NCI-H510A treated with DMSO at 0.1 percent for 48 hours (cell line): ENCODE measurements at places on chromosomes 12 and 14.

DNA sequence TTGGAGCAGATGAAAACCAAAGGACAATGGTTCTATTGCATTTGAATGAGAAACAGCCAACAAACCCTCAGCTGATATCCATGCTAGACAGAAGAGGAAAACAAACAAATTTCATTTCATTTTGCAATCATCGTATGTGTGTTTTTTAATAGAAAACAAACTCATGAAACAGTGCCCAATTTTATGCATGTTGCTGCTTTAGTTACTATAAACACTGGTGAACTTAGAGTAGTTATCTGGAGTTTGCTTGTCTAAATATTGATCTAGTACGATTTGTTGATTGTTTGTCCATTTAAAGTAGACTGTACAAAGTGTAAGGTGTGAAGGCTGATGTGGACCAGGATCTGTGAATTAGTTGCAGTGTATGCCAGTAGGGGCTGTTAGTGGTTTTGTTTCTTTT is 166.6 kb downstream of the KITLG start:
- DNase-seq, result no peak

GRCh38 chr12:75971253-75971652 is 60.3 kb downstream of the PHLDA1 start:
- DNase-seq, result no peak

DNA sequence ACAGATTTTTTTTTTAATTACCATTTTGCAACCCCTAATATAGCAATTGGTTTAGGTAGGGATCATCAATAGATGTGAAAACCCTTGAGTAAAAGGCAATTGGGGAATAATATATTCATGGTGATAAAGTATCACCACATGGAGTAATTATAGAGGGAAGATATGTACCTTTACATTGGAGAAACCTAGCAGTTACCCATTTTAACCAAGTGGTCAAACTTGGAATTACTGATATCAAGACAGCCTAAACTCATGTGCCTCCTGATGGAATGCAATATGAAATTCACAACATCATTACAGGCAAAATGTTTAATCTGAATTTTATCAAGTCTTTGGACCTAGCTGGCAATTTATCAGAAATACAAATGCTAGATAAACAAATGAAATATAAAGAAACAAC is 6.7 kb upstream of the SLC10A1 start:
- DNase-seq, result no peak

DNA sequence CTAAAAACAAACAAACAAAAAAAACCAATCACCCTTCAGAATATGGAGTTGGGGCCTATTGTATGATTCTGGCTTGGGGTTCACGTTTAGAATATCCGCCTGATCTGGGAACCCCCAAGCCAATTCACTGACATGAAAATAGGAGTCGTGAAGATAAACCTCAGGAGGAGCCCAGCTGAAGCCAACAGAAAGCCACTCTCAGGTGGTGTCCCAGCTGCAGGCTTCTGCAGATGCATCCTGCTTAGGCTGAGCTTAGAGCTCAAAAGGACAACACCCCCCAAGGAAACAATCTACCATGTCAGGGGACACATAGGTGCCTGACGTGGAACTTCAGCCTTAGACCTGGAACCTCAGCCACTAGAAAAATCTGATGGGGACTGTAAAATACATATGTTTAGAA is 51.9 kb downstream of the SYNE3 start:
- no peak for DNase-seq

DNA sequence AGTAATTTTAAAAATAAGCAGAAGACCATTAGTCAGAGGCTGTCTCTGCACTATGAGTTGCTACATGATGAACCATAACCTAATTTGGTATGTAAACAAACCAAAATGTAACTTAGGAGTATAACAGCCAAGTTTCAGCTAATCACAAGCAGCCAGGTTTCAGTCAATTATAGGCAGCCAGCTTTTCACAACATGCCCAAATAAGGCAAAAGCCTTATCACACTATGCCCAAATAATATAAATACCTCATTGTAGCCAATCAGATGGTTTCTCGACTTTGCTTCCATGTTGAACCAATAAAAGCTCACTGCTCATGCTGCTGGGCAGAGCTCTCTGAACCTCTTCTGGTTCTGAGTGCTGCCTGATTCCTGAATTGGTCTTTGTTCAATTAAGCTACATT is 38.6 kb downstream of the GARIN6 start:
- DNase-seq, result no peak

DNA sequence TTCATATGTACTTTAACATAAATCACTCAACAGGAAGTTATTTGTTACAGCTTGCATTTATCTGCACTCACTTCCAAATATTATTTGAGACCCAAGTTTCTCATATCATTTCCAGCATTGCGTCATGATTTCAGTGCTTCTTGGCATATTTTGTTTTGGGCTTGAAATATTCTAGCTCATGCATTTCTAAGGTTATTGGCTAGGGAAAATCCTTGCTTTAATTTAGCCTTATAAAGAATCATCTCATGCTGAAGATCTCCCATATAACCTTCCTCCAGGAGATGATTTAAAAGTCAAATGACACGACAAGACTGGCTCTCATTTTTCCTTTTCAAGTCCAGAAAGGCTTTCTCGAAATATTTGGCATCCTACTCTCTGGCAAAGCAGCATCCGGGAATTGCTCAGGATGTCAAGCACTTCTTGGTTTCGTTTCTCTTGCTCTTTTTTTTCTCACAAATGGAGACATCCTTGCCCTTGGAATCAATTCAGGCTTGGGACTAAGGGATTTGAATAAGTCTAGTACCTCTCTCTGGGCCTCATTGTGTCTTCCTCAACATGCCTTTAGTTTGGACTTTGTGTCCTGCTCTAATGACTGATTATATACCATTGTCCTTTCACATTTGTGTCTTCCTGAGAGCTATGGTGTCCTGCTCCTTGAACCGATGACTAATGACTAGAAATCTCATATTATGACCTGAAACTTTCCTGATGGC is 295.0 kb downstream of the RMST start:
- DNase-seq, result no peak

- no peak for DNase-seq
Measured at GRCh38 chr12:14280921-14281320, 84.6 kb upstream of the ATF7IP start.

GRCh38 chr14:90280096-90280495 is 23.7 kb downstream of the PSMC1 start:
- no peak for DNase-seq

- DNase-seq, result no peak
Measured at GRCh38 chr14:70919774-70920173, 12.5 kb downstream of the PCNX1 start.

- DNase-seq, result no peak
Measured at GRCh38 chr12:96228566-96229248, 34.5 kb downstream of the ELK3 start.

GRCh38 chr12:112855375-112855774 is 51.4 kb upstream of the OAS1 start:
- peak; percentile 35 for DNase-seq

- peak; percentile 82 for DNase-seq
Measured at GRCh38 chr12:1583421-1584078, 10.8 kb downstream of the FBXL14 start.

DNA sequence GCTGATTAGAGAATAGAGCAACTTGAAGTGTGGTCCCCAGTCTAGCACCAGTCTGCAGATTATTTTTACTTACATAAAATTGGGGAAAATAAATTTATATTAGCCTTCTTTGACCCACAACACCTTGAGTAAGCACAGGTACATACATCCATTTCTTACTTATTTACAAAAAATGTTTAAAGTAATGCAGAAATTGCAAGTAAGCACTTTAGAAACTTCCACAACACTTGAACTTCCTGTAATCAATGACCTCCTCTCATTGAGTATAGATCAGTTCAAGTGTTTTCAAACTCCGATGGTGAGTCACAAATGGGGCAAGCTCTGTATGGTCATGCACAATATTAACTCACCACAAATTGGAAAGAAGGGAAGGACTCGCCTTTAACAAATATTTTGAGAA is 83.3 kb downstream of the KIF21A start:
- no peak for DNase-seq

DNA sequence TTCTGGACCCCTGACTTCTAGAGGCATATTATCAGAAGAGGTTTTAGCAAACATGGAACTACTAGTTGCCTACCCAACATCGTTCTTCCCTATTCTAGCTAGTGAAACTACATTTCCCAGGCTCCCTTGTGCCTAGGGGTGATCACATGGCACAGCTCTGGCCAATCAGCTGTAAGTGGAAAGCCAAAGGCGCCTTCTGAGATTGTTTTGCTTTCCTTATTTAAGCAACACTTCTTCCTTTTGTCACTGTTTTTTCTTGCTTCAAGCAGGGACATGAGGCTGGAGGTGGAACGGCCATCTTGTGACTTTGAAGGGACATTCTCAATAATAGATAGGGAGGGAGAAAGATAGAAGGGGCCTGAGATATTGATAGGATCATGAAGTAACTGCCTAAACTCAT is 136.7 kb downstream of the ZNF664 start:
- DNase-seq, result no peak

- DNase-seq, result no peak
Measured at GRCh38 chr12:22325218-22325617, 9.3 kb downstream of the ST8SIA1 start.

DNA sequence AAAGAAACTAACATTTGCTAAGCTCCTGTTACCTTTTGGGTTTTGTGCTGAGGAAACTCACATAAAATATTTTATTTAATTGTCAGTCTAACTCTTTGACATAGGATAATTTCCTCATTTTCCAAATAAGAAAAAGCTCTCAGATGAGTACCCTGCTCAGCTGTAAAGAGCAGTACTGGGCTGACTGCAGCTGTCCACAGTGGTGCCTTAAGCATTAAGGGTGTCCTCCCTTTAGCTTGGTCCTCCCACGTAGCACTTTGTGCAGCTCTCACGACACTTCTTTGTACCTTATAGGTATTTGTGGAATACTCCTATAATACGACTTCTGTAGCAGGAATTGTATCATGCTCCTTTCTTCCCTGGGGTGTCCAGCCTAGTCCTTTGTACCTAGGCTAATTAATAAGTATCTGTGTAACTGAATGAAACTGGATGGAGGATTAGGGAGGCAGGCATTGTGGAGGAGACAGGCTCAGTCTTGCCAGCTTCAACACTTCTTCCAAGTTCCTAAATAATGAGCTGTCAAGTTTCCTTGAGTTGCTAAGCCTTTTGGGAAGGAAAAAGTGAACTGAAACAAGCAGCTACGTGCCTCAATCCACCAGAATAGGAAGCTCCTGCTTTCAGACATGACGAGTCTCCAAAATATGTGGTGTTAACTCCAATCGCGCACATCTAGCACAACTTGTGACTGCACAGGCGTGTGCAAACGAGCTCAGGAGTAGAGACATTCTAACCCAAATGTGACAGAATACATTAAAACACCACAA is 123.0 kb downstream of the SLC38A4 start:
- no peak for DNase-seq

DNA sequence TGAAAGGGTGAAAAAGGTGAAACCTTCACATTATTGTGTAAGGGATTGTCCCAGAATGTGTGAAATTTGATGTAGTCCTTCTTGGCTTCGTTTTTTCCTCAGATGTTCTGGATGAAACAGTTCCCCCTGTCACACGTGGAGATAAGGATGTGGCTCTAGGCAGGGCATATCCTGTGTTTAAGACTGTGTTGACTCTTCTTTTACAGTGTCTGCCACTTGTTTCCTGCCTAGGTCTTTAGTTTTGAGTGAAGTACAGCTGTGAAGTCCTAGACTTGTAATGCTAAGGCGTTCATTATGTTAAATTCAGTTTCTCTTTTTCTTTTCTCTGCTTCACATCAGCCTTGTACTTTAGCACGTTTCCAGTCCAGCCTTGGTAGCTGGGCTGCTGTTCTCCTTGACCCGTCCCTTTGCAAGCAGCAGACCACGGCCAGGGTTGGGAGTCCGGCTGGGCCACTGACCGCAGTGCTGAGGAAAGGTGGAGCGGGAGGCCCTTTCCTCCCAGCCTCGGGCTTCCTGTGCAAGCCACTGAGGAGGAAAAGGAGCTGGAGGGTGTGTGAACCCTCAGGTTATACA is 59.1 kb downstream of the RASSF3 start:
- DNase-seq, result peak; percentile 83

GRCh38 chr12:9032202-9032964 is 43.0 kb downstream of the KLRG1 start:
- DNase-seq, result no peak

- no peak for DNase-seq
Measured at GRCh38 chr14:37262649-37263048, 64.9 kb downstream of the MIPOL1 start.

GRCh38 chr12:80881106-80881505 is 56.6 kb downstream of the LIN7A start:
- DNase-seq, result no peak

DNA sequence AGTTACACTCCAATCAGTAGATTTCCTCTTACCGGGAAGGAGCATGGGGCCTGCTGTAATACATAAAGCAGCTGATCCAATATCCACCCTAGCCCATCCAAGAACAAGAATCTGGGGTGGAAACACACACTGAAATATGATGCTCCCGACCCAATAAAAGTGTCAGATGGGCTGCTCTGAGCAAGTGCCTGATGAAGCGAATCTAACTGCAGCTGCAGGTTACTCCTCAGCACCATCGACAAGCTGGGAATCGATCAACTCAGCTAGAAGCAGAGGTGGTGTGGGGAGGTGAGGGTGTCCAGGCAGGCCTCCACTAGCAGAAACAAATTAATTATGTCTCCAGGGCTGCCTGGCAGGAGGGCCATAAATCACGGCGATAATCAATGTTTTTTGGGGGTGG is 64.0 kb upstream of the WSCD2 start:
- DNase-seq, result no peak

DNA sequence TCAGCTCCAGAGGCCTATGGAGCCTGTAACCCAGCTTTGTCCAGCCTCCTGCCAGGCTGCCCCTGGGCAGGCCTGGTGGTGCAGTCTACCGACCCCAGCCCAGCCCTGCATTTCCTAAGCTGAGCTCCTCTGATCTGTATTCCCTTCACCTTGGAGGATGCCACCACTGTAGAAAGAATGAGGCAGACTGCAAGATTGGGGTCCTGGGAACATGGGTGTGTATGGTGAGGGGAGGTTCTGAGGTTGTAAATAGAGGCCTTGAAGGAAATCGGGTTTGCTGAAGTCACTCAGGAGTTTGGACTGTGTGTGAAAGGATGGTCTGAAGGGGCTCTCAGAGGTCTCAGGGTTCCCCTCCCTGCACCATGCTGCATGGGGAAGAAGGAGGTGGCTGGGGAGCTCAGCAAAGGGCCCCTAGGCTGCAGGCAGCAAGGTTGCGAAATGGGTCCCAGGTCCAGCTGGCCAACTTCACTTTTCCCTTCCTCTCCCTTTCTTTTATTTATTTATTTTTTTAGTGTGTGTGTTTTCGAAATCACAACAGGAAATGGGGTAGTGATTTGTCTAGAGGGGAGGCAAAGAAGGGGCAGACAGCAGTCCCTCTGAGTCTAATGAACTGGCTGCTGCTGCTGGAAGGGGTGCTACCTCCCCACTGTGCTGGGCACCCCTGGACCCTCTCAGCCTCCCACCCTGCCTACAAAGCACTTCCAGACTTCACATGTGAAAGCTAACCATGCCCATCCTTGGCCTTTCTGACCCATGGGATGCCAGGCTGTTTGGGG is 1.2 kb upstream of the LRP1-AS start:
- DNase-seq, result no peak

DNA sequence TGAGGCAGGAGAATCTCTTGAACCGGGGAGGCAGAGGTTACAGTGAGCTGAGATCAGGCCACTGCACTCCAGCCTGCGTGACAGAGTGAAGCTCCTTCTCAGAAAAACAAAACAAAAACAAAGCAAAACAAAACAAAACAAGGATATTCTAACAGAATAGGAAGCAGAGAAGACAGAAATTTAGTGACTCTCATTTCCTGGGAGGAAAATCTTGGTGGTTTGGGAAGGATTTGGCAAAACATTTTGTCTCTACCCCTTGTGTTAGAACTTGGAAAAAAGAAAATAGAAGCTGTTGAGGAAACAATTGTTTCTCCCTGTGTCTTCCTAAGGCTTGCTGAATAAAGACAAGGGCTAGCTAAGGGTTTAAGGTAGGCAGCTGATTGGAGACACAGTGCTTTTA is 79.7 kb upstream of the PTPRR start:
- no peak for DNase-seq

- no peak for DNase-seq
Measured at GRCh38 chr12:101186291-101186690, 23.7 kb downstream of the SLC5A8 start.
